ENCODE measurements at places on chromosomes 5 and 9. TPM values are rescaled to one million over a fixed set of nuclear protein-coding genes. Genes with fewer than 3 reads are reported as not detected.

DNA sequence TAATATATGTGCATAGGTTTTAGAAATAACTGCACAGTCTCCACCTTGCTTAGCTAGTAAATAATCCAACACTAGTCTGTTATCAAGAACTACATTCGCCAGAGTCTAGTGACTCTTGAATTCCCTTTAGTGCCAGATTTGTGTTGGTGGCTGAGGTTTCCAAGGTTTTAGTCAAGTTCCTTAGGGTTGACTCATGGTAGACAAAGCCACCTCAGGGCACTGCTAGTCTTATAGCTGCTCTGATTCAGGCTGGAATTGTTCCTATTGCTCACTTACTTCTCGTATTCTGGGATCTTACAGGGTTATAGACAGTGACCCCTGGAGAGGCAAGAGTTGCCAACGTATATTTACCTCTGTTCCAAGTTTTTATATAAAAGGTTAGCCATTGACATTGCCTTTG is 1369.8 kb upstream of the CDH9 start:
- H3K36me3 ChIP-seq, result no peaks in the 10 kb centered on the region
- H3K27ac ChIP-seq, result no peak overlapping the region
- no peak overlapping the region for H3K4me3 ChIP-seq
- no peak for DNase-seq

The GCNT4 gene
- total RNA-seq, result 4.0 TPM

- no peak within 1 kb of the TSS for H3K27ac ChIP-seq
- no peaks in the 10 kb centered on the region for H3K27me3 ChIP-seq
- peak within 1 kb of the TSS; percentile 36 for H3K4me3 ChIP-seq
- peak; percentile 79 for DNase-seq
- H3K36me3 ChIP-seq, result no peaks in the 10 kb centered on the region
- H3K4me1 ChIP-seq, result no peaks in the 10 kb centered on the region
Measured at GRCh38 chr5:160369990-160370712, at the start of gene C1QTNF2. TSS of gene C1QTNF2 (minus strand) at chr5:160370626. CDS start at chr5:160355011, 15,615 bp downstream.

DNA sequence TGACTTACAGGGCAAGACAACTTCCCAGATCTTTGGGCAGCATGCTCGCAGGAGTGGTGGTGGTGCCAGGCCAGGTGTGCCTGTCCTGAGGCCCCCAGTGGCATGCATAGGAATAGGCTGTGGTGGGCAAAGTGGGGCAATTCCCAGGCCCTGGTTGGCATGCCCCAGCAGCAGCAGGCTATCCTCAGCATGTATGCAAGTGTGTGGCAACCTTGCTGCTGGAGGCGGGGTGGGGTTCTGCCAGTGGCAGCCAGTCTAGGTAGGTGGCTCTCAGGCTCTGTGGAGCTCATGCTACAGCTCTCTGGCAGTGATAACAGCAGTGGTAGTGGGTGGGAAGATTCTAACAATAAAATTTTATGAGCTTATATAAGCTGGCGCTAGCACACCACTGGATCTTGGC is 27.7 kb upstream of the C6 start:
- no peaks in the 10 kb centered on the region for H3K27me3 ChIP-seq
- no peak for DNase-seq
- H3K36me3 ChIP-seq, result no peaks in the 10 kb centered on the region

The ZNF354B gene
- 14.4 TPM for total RNA-seq

The SLC36A3 gene
- total RNA-seq, result not detected
